ENCODE measurements at places on chromosomes 12 and 14.

GRCh38 chr12:6093764-6094163 lies 30.7 kb downstream of the VWF start:
- no peak for DNase-seq

- DNase-seq = no peak
These were observed 822.3 kb downstream of the LRFN5 start for GRCh38 chr14:42428996-42429395.

GRCh38 chr12:62686938-62687337 lies 220.3 kb downstream of the MON2 start:
- DNase-seq = no peak

- DNase-seq = no peak
These were observed 86.7 kb downstream of the CALM1 start for GRCh38 chr14:90483571-90483974.

GRCh38 chr12:49537231-49537751 lies 1.5 kb upstream of the KCNH3 start:
- DNase-seq = no peak

GRCh38 chr14:55581342-55581771 lies 1.4 kb downstream of the KTN1 start:
- peak; percentile 59 for DNase-seq

DNA sequence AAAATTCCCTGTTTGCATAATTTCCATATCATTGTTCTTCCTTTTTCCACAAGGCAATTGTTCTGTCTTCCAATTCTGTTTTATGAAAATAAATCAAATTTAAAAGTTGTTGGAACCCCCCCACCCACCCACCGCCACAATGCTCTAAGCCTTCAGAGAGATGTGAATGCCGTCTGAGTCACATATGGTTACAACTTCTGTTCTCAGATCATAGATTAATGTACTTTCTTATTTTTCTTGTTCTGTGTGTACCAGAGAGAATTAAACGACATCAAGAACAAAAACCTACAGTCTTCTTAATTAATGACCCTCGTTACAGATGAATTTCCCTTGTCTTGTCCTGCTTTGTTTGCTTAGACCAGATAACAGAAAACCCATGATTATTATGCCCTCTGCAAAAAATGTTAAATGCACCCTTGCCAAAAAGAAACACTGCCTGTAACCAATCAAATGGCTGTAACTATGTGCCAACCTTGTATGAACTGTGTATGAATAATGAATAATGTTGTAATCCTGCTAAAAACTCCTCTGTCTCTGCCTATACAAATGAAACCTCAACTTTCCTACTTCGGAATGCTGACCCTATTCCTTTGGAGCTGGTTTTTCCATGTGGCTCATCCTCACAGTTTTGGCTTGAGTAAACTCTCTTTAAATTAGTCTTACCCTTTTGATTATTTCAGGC lies 14.0 kb downstream of the OR6S1 start:
- DNase-seq = no peak

DNA sequence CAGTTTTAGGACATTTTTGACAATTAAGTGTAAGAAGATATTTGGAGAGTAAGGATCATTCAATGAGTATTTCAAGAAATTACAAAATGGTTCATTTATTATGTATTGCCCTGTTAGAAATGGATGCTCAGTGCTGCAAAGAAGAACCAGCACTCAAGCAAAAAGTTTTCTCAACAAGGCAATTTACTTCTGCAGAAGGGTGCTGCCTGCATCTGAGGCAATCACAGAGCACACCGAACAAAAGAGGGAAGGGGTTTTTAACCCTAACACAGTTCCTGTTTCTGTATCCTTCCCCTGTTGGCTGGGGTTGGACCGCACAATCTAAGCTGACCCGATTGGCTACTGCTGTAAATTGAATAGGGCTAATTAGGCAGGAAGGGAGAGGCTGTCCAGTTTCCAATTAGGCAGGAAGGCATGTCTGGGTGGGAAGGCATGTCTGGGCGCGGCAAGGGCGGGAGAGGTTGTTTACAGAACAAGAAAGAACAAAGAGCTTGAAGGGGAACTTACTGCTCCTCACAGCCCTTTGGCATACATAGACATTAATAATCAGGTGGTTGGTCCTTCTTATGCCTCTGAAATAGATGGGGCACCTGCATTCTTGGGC lies 41.4 kb downstream of the SPTSSA start:
- DNase-seq = no peak

DNA sequence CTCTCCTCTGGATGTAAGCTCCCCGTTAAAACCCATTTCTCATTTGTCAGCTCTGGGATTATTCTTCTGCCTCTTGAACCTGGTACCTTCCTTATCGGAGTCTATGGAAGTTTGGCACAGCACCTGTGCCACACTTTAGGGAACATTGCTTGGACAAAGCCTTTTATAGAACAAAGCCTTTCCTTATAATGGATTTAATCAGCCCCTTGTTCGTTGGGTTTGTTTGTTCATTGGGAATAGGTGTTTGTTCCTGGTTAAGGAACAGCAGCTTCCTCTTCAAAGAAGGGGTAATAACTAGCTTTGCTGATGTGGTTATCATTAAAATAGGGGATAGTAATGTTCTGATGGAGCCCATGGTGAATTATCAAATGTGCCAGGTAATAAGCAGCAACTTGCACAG lies 70.4 kb downstream of the NRXN3 start:
- no peak for DNase-seq

- no peak for DNase-seq
These were observed 194.1 kb downstream of the MON2 start for GRCh38 chr12:62660756-62661155.

DNA sequence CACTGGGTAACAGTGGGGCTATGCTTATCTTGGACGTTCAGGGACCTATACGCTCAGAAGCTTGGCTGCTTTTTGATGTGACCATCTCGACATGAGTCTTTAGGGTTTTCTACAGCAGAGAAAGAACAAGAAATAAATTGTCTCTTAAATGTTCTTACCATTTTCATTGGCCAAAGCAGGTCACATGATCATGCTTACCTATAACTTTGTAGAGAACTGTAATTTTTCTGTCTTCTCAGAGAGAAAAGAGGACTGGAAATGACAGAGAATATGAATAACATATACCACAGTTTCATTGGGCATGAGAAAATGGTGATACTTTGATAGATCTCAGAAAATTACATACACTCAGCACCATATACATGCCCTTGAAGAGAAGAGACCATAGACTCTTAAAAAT lies 390.9 kb downstream of the NRXN3 start:
- DNase-seq = no peak

DNA sequence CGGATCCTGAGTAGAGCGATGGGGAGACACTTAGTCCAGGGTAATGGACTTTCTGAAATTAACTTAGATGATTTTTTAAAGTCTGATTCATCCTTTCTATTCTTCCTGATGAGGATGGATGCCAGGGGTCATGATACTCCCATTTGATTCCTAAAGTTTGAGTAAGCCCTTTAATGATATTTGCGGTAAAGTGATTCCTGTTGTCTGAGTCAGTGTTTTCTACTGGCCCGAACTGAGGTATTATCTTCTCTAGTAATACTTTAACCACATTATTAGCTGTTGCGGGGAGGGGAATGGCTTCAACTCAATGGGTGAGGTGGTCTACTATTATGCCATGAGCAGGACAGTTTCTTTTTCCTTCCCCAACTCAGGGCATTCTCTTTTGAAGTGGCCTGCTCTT lies 111.6 kb downstream of the RIN3 start:
- DNase-seq = no peak

GRCh38 chr14:49008363-49008762 lies 577.8 kb downstream of the RPS29 start:
- DNase-seq = no peak

DNA sequence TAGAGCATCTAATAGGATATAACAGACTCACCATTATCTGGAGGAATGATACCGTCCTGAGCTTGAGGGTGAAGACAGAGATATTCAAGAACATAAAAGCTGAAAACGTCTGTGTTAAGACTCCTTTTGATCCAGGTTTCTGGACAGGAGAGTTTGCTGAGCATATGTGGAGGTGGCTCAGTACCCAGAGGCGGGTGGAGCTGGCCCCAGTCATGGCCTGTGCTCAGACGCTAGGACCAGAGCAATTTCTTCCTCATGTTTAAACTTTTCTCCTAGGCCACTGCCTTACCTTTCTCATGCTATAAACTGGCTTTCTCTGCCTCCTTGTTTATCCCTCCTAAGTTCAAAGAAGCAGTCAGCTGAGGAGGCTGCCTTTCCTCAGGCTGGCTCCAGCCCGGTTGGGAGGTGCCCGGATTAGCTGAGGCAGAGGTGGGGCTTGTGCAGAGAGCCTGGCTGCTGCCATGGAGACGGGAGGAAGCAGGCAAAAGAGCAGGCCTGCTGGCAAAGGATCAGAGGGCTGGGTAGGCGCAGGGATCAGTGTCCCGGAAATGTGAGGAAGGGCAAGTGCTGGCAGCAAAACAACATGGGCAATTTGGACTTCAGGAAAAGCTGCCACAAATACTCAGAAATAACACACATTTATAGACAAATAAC lies 13.7 kb downstream of the COA8 start:
- DNase-seq = peak; percentile 20

DNA sequence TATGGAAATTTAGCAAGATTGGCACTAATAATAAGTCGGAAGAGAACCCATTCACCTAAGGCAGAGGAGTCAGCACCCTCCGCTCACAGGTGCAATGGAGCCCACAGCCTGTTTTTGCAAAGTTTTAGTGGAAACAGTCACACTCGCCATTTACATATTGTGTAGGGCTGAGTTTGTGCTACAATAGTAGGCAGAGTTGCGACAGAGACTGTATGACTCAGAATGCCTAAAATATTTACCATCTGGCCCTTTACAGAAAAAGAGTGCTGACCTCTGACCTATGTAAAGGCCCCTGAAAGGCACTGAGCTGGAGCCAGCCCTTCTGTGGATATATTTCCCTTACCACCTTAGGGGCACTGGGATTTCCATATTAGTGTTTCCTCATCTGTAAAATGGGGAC lies 79.0 kb downstream of the PRIMA1 start:
- no peak for DNase-seq

DNA sequence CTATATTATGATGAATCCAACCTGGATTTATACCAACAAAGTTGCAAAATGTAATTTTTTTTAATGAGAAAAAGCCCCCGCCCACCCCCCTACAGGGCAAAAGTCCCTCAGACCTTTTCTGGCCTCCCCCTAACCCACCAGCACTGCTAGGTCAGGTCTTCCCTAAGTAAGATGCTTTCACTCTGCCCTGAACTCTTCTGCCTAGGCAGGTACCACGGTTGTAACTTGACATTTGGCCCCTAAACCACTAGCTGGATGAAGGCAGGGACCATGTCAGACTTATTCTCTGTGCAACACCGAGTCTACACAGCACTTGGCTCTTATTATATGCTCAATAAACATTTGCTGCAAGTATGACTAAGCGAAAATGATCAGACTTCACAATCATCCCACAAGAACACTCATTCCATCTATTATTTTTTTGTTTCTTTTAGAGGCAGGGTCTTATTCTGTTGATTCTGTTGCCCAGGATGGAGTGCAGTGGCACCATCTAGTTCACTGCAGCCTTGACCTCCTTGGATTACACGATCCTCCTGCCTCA lies 63.2 kb downstream of the SPRING1 start:
- no peak for DNase-seq

GRCh38 chr12:116838365-116838764 lies 42.9 kb downstream of the HRK start:
- no peak for DNase-seq

DNA sequence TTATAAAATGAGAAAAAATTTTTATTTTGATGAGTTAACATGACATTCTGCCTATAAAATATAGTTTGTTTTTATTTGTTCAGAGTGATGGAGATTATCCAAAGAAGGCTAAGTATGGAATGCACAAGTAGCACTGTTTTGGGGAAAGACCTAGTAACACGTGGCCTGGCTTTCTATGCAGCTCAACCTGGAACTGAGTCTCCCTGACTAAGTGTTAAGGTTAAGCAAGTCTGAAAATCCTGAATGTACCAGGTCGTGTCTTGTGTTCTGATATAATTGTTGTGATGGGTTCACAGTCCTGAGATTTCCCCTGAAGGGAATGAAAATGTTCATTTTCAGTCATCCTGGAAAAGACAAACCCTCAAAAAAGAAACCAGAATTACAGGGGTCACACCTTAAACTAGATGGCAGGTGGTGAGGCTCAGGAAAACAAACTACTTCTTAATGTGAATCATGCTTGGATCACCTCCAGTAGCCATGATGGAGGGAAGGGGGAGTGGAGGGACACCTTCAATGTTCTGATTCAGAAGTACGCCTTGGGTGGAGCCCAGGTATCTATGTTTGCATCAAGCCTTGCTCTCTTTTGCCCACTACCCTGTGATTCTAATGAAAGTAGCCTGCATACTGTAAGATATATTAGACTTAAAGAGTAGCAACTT lies 236.8 kb downstream of the ALX1 start:
- no peak for DNase-seq
